ENCODE measurements at places on chromosomes 5 and 9.

DNA sequence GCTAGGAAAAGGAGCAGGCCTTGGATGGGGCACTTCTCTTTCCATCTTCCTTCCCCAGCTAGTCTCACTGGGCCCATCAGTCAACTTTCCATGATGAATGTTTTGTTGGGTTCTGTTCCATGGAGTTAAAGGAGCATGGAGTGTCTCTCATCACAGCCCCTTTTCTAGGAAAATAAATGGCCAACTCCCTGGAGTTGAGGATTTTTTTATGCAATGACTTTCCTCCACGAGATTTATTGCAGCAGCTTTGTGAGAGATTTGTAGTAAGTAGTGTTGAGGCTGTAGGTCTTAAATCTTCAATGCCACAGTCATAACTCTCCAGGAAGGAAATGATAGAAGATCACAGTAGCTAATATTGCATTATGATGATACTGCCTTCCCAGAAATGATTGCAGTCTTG, 45.6 kb upstream of the SLC44A1 start:
- DNase-seq: no peak

- no peak for DNase-seq
Measured at GRCh38 chr5:78771260-78772205, 123.0 kb upstream of the LHFPL2 start.

GRCh38 chr9:98971915-98972223, 28.2 kb downstream of the COL15A1 start:
- DNase-seq: no peak

- DNase-seq: no peak
Measured at GRCh38 chr9:110033869-110034268, 174.1 kb downstream of the C9orf152 start.

- no peak for DNase-seq
Measured at GRCh38 chr5:116388564-116389258, 185.9 kb downstream of the SEMA6A start.

- DNase-seq: no peak
Measured at GRCh38 chr5:96050273-96050880, 88.7 kb upstream of the ELL2 start.

DNA sequence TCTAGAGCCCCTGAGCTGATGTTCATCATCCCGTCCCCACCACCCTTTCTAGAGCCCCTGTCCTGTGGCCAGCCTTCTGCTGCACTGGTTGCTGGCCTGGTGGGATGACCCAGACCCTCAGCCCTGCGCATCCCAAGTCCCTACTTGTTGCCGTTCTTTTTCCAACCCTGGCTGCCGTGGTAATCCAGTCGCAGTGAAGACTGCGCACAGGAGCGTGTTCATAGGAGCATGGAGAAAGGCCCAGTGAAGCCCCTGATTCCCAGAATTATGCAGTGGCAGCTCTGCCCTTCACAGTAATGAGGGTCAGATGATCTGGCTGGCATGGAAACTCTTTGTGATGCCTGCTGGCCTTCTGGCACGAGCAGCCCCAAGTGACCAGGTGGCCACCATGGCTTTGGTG, 183.3 kb downstream of the CACNA1B start:
- no peak for DNase-seq

GRCh38 chr9:111016426-111017045, 21.7 kb downstream of the LPAR1 start:
- DNase-seq: no peak

DNA sequence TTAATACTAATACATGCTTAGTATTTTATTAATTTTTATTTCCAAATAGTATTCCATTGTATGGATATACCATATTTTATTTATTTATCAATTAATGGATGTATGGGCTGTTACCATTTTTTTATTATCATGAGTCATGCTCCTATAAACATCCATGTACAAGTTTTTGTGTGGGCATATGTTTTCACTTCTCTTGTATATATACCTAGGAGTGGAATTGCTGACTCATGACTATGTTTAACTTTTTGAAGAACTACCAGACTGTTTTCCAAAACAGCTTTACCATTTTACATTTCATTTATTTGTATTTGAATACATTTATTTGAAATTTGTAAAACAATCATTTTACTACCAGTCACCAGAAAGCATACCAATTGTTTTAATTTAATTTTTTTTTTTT, 14.1 kb upstream of the LRRC19 start:
- no peak for DNase-seq

GRCh38 chr5:139862313-139862712, 66.7 kb downstream of the PSD2 start:
- no peak for DNase-seq

All from activated CD8-positive, alpha-beta memory T cell treated with anti-CD3 and anti-CD28 coated beads for 4 hours (primary cell).